NK-92 treated with Interleukin-12 subunit alpha and Interleukin-12 subunit beta, amount 100 ng/mL, for 24 hours (cell line): ENCODE measurements at places on chromosomes 5 and 9.

DNA sequence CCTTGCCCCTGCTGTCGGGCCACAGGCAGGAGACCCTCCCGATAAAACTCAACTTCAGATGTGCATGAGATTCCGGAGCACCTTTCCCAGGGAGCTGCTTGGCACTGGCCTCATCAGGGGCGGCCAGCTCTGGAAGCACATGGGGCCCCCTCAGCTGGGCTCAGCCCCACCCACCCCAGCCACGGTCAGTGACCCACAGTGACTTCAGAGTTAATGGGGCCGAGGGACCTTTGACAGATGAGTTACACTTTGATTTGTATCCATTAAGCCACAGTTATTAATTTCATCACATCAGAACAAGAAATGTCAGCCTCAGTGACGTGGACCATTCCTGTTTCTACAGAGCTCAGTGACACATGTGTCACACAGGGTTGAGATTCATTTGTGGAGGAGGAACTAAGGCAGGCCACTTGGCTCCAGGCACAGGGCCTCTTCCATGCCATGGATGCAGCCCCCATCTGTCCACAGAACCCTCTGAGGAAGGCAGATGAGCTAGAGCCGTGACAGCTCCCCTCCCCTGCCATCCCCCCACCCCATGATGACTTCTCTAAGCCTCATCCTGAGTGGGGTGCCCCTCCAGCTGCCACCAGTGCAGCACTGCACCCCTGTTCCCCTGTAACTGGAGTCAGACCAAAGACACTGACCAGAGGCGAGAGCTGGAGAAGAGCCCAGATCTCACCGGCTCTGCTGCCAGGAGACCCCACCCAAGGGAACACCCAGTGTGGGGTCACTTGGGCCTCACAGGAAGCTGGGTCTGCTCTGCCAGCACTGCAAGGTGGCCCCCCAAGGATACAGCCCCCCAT lies 69.4 kb upstream of the ADAMTS2 start:
- DNase-seq = no peak

DNA sequence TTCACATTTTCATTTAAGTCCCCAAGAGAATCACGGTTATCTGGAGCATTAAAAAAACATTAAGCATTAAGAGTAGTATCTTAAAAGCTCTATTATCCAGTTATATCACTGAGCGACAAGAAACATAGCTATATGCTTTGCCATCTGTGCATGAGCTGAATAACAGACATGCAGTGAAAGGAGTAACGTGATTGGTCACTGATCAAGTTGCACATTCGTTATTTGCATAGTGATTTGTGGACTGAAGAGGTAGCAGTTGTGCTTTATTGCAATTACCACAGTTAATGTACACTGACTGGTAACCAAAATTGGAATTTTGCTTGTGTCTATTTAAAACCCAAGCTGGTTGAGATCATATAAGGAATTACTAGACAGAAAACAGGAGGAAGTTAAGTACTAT lies 107.4 kb downstream of the MCTP1 start:
- DNase-seq = no peak

- no peak for DNase-seq
These were observed 3.1 kb downstream of the LHX3 start for GRCh38 chr9:136201609-136202453.

DNA sequence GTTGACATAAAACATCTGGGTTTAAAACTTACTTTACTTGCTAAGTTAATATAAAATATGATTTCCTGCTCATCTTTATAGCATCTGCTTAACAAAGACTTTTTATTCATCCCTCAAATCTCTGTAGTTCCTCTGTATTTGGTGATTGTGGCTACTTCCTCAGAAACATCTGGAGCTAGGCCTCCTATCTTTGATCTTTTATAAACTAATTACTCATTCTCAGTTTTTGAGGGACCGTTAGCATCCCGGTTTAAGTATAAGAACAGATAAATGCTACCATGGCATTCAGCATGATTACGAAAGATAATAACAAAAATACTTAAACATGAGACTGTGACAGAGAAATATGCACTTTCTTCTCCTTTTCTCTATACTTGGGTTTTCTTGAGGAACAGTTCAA lies 85.3 kb downstream of the SLC38A9 start:
- no peak for DNase-seq
